ENCODE measurements at places on chromosomes 2 and 18.

- DNase-seq = no peak
Measured at GRCh38 chr18:4821801-4822200, 366.7 kb upstream of the DLGAP1 start.

- DNase-seq = no peak
Measured at GRCh38 chr2:217402761-217403383, 543.0 kb upstream of the TNP1 start.

DNA sequence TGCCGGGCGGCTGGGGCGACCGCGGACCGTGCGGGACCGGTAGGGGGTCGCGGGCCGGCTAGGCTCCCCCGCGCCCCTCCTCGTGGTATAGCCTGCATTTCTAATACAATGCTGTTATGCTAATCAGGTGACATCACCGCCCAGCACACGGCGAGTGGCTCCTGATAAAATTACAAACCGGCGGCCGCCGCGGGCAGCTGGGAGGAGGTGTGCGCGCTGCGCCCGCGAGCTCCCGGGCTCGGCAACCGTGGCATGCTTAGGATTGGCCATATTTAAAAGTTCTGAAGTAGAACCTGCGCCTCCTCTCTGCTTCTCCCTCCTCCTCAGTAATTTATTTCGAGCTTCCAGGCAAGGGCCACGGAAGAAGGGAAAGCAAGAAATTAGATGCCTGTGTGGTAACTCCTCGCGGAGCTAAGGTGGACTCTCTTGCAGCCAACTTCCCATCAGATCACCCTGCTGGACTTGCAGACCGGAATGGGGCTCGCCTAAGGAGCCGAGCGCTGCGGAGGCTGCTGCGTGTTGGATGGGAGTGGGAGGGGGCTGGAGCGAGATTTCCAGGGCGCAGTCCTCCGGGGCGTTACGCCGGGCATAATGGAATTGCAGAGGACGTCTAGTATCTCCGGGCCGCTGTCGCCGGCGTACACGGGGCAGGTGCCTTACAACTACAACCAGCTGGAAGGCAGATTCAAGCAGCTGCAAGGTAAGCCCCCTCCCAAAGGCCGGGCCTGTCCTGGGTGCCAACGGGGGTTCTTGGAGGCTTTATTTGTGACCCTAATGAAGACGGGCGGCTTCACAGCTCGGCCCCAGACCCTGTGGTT, 102.3 kb downstream of the SPTBN1 start:
- DNase-seq = peak; percentile 40

DNA sequence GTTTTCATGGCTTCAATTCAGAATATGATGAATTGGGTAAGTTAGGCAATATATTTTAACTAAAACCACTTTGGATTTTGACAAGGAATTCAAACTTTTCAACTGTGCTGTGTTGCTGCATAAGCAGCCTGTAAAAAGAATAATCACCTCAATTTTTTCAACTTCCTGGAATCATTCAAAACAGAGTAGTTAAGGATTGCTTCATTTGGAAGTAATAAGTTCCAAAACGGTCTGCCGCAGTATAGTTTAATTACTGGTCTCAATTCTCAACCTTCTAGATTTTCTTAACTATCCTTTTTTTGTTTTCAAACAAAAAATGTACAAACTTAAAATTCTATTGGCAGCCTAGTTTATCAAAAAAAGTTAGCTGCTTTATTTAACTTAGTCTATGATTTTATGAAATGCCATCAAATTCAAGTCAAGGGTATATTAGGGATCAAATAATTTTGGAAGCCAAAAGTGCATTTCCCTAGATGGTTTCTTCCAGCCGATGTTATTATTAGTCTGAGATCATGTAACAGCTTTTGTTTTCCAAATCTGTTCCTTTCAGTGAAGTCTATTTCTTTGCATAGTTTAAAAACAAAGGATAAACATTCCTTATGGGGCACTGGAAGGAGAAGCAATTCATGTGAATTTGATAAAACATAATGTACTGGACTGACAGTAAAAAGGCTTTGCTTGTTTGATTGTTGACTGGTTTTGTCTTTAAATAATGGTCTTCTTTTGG, 76.1 kb upstream of the ETAA1 start:
- DNase-seq = no peak

DNA sequence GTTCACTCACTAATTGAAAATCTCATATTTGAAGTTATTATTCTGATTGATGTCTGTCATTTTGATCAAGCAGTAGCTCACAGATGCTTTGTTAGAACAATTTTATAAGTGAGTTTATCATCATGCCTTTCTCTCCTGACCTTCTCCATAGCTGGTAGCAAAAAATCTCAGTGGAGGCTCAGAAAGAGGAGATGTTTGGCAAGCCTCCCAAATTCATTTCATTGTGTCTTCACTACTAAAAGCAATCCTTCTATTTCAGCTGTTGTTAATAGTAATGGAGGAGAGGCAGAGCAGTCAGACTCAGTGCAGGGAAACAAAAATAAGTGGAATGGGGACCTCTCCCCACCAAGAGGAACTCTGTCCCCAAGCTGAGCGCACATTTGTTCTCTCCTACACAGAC, 2127.8 kb upstream of the CELF4 start:
- DNase-seq = no peak

- DNase-seq = no peak
Measured at GRCh38 chr2:239774142-239774462, 251.0 kb downstream of the NDUFA10 start.

- no peak for DNase-seq
Measured at GRCh38 chr18:32048507-32049091, 30.0 kb downstream of the RNF125 start.

All from stimulated activated CD8-positive, alpha-beta memory T cell treated with anti-CD3 and anti-CD28 coated beads, Interleukin-2, amount 100 ng/mL, for 1 hour (primary cell).